ENCODE measurements at places on chromosomes 11 and 22.
A peak's percentile ranks its signal among the peaks of the same experiment; 100 is the strongest.

DNA sequence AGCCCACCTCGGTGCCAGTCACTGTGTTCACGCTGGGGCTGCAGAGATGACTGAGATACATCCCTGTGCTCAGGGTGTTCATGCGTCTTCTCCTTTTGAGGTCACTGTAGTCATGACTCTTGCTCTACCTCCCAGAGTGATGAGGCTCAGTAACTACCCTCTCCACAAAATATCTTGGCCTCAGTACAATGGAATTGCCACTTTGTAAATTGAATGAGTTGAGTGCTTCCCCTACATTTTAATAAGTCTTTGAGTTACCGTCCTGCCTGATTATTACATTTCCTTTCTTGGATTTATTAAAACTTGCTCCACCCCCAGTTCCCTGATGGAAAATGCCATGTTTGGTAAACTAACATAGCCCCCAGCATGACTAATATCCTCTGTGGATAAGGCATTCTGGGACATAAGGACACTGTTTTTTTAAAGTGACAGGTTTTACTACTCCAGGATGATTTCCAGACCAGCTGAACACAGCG is 15.9 kb downstream of the PRSS23 start:
- DNase-seq = no peak

DNA sequence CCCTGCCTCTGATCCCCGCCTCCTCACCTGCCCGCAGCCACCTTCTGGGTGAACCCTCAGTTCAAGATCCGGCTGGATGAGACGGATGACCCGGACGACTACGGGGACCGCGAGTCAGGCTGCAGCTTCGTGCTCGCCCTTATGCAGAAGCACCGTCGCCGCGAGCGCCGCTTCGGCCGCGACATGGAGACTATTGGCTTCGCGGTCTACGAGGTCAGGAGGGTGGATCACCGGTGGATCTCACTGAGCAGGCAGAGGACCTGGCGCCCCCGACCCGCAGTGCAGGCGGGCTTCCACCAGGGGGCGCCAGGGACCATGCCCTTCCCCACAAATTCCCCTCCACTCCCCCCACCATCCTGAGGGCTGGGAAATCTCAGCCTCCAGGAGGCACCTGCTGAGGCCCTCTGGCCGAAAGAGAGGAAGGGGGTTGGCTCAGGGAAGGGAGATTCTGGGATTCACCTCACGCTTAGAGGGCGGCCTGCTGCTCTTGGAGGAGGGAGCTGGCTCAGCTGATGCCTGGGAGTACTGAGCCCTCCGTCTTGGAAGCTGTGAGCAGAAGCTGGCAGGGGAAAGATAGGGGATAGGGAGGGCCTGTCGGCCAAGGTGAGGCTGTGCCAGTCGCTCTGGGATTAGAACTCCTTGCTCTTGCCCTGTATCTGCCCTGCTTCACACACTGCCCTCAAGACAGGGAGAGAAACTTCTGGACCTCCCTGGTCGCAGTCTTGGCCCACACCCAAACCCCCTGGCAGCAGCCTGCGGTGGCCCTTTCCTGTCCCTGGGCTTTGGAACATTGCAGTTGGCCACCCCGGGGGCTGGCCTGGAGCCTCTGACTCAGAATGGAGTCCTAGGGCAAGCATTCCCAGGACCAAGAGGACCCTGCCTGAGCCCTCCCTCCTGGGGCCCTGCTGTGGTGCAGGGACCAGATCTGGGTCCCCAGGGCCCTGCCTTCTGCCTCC is 23.2 kb downstream of the CAPN1 start:
- DNase-seq = no peak

GRCh38 chr11:80122211-80122610 is 681.4 kb upstream of the TENM4 start:
- DNase-seq = no peak

- no peak for DNase-seq
Measured at GRCh38 chr11:104015649-104016415, 20.6 kb upstream of the DDI1 start.

DNA sequence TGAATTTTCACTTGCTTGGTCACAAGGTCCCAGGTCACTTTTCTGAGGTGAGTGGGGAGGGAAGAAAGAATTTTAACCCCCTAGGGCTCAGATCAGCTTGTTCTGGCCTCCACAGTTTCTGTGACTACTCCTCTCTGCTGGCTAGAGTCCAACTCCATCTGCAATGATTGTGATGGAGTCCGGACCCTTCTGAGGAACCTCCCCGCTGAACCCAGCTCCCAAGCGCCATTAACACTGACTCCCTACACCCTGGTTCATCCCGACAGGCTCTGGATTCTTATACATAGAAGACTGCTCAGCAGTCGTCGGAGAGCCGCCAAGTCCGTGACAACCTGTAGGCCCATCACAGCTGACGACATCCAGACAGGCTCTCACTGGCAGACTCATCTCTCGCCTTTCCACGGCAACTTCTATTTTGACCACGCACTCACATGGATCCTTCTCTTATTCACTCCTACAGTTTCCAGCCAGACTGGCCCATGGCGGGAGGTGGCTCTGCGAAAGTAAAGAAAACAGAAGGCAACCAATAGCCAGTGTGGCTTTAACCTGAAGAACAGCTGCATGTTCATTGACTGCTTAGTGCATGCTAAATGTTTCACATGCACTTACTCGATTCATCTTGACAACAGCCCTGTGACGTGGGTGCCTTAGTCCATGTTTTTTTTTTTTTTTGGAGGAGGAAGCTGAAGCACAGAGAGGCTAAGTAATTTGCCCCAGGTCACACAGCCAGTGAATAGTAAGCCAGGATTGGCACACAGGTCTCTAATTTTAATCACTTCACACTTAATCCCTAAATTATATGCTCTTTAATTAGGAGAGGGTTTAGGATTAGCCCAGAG is 68.0 kb upstream of the PRDM11 start:
- DNase-seq = no peak

DNA sequence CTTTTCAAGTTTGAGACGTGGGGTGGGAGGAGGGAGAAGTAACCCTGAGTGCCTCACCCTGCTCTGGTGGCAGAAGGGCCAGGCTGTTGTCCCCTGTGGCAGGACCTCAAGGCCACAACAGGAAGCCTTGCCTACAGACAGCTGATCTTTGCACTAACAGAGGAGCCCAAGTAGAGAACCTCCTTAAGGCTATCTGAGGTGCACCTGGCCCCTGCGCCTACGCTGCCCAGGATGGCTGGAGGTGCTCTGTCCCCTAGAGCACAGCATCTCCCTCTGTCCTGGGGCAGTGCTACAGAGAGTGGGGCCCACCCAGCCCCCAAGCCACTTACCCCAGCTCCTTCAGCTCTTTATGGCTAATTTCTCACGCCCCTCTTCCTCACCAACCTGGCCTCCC is 27.0 kb downstream of the MYO7A start:
- no peak for DNase-seq

DNA sequence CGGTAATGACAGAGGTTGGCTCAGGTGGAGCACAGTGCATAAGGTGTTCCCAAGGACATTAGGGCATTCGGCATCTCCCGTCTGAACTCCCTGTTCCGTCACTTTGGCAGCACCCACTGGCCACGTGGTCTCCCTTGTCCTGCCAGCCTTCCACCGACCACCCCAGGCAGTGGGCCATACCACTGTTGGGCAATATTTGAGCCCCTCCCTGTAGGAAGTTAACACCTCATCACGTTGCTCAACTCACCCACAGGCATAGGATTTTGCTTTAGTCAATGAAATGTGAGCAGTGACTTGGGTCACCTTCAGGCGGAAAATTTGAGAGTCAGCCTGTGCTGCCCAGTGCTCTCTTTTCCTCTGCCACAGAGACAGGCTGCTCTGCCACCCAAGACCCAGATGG is 44.0 kb downstream of the SERPINH1 start:
- no peak for DNase-seq

- no peak for DNase-seq
Measured at GRCh38 chr11:65404210-65404609, 17.8 kb downstream of the FRMD8 start.

DNA sequence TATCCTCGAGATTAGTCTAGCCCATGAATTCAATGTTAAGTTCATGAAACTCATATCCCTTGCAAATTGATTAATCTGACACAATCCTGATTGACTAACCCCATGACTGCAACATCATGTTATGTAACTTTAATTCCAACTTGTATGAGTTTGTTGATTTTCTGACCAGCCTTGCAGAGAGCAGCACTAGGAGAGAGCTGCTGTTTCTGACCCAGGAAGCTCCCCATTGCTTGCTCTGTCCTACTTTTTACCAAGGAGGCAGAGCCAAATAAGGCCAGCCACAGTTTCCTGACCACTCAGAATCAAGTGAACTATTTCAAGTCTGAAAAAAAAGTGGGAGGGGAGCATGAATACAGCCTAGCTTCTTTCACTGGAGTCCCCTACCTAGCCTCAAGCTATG is 13.2 kb downstream of the MPZL3 start:
- DNase-seq = no peak

DNA sequence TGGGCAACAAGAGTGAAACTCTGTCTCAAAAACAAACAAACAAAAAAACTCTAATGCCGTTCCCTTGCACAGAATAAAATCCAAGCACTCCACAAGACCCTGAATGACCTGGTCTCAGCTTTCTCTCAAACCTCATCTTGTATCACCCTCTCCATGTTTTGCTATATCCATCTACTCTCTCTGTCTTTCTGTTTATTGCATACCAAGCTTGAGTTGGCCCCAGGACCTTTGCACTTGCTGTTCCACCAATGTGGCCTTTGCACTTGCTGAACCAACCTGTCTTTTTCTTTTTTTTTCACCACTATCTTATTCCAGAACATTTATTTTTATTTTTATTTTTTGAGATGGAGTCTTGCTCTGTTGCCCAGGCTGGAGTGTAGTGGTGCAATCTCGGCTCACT is 2.0 kb upstream of the L3MBTL2 start:
- DNase-seq = no peak

DNA sequence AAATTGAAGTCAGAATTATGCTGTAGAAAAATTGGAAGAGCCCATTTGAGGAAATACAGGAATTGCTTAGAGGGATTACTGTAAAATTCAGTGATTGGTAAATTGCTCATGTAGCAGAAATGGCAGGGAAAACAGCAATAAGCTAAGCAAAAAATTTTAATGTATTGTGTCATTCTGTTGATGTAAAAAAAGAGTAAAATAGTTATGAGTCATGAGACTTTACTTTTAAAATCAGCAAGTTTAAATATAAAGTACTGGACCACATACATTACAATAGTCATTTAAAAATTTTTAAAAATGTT is 10.4 kb downstream of the PDHX start:
- no peak for DNase-seq

DNA sequence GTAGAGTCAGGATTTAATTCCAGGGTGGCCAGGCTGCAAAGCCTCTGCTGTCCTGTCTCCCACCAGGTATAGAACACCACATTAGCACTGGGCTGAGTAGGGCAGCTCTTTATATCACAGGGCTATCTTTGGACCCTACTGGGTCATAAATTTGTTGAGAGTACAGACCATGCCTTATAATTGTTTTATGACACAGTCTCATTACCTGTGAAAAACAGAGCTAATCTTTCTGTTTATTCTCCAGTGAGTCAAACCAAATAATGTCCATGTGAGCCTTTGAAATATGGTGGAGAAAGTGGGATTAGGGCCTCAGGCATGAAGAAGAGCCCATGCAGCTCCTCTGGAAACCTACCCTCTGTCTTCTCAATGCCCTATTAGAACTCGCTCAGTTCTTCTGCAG is 49.6 kb upstream of the KIRREL3 start:
- no peak for DNase-seq

GRCh38 chr11:830295-831117 is 2.2 kb upstream of the CD151 start:
- DNase-seq = peak; percentile 89

- DNase-seq = no peak
Measured at GRCh38 chr11:9301720-9302119, 12.7 kb downstream of the TMEM41B start.

DNA sequence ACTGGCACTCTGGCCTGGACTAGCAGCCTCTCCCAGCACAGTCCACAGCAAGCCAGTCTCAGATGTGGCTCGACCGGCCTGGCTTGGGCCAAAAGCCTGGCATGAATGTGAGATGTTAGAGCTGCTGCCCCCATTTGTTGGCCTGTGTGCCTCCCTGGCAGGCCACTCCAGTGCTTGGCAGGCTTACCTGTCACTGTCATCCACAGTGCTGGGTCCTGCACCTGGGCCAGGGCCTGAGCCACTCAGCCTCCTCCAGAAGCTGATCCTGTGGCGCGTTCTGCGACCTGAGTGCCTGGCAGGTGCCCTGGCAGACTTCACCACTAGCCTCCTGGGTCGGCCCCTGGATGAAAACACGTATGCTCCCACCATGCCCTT is 36.1 kb downstream of the RRP8 start:
- no peak for DNase-seq

DNA sequence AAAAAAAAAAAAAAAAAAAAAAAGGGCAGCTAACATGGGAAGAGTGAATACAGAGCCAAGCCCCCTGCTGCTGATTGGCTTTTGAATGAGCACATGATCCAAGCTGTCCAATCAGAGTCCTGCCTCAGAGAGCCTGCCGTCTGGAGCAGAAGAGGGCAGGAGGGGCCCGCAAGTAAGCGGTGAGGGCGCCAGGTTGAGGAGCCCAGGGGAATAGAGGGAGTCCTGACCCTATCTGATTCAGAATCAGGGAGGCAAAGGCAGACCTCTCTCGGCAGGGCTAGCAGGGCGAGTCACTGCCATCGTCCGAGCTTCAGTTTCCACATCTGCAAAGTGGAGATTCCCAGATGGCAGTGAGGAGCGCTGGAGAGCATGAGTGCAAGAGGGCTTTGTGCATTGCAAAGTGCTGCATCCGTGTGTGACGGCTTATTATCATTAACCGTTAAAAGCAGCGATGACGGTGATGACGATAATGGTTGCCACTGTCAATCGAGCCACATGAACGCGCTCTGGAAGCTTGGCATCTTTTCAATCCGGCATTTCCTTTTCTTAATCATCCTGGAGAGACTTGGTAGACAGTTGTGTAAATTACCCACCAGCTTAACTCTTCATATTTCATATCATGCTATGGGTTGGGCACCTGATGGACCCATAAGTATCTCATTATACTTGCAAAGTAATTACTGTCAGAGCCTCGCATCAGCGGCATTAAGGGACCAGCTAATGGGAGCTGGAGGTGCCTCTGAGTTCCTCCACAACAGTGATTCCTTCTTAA is 68.6 kb upstream of the ATXN10 start:
- peak; percentile 65 for DNase-seq

DNA sequence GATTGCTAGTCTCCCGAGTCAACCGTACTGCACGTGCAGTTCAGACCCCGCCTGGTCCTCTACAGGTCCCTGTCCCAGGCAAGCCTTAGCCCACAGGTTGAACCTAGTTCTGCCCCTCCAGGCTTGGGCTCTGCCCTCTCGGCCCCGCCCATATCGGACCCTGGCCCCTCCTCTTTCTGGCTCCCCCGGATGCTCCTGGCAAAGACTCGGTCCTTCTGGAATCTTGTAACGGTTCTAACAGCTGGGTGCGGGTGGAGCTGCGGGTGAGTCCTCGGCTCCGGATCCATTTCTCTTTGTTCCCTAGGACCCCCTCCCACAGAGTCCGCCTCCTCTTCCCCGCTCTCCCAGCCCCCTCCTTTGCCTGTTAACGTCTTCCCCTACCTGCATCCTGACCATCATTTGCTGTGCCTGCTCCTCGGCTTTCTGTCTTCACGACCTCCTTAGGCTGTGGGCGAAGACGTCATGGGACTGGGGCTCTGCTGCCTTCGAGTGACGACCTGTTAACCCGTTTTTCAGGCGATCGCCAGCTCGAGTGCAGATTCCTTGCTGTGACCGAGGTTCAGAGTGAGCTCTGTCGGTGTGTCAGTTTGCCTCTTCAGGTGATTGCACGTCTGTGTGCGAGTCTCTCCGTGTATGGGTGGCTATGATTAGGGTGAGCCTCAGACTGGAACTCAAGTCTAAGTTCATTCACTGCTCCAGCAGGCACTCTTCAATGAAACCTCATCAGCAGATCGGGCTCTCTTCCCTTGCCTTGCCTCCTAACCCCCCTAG is at the start of gene DNHD1:
TSS of gene DNHD1 (plus strand) at position 212 of the 771 bp plus-strand sequence. CDS start 936 bp downstream, outside the sequence.
- DNase-seq = no peak

GRCh38 chr11:16347928-16348685 is 8.2 kb downstream of the SOX6 start:
- no peak for DNase-seq

Measured in Caco-2 (cell line).